ENCODE measurements at places on chromosomes 16 and 17.
A peak's percentile ranks its signal among the peaks of the same experiment; 100 is the strongest.

DNA sequence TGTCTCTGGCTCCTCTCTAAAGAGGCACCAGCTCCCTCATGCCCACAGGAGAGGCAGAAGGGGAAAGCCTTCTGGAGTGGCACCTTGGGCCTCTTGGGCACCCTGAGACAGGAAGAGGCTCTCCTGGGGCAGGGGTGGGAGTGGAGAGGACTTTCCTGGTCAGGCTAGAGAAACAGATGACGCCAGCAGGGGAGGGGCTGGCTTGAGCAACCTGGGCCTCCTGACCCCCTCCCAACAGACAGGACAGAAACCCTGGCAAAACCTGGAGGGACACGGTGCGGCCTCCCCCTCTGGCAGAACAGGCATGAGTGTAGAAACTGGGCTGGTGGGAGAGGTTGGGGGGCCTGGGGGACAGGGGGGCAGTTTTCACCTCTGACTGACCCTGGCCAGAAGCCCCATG lies 6.1 kb downstream of the SMIM5 start:
- no peak for DNase-seq

DNA sequence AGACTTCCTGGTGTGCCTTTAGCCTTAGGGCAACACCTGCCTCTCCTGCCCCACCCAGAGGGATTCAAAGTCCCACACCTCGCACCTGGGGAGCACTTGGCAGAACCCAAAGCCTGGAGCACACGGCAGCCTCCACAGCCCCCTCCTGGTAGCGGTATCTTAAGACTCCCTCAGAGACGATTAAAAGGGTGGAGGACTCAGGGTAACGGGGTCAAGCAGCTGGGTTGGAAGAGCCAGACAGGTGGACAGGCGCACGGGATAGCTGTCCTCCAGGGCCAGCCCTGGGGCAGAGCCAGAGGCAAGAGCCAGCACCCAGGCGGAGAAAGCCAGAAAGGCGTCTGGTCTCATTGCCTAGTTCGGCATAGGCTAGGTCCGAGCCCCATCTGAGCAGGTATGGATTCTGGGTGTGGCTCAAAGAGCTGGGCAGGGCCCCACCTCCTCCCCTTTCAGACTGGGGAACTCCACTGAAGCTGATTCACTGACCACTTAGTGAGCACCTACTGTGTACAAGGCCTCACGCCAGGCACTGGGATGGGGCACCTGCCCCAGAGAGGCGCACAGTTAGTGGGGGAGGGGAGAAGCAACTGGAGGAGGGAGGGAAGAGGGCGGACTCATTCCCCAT lies 55.0 kb upstream of the MEAK7 start:
- no peak for DNase-seq

DNA sequence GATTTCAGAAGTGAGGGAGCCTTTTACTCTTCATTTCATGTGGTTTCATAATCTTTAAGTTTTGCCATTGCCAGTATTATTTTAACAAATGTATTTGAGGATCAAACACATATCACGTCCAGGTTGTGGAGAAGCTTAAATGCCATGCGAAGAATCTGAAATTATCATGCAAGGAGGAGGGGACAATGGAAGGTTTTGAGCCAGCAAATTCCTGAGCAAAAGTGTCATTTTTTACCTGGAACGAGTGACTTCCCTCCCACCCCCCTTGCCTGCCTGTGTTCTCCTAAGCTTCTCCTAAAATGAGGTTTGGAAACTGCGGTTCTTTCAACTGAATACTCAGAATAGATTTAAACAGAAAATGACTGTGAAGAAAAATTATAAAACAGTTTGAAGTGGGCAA lies 77.6 kb downstream of the C16orf95 start:
- DNase-seq = no peak

- no peak for DNase-seq
These were observed 90.5 kb downstream of the CA4 start for GRCh38 chr17:60240290-60240689.

DNA sequence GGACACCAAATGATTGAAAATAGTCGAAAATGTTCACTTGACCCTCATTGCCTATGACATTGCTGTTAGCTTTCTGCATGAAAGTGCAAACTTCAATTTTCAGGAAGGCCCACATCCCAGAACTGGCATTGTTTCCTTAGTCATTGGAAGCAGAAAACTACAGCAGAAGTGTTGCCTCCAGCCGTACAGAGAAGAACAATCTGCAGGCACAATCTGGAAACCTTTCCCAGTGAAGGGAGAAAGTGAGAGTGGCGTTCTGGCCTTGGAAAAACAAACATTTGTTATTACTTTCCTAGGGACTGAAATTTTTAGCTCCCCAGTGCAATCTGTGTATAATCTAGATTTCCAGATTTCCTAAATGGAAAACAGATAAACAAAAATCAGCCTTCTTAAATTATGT lies 529.5 kb upstream of the RBFOX1 start:
- DNase-seq = no peak

DNA sequence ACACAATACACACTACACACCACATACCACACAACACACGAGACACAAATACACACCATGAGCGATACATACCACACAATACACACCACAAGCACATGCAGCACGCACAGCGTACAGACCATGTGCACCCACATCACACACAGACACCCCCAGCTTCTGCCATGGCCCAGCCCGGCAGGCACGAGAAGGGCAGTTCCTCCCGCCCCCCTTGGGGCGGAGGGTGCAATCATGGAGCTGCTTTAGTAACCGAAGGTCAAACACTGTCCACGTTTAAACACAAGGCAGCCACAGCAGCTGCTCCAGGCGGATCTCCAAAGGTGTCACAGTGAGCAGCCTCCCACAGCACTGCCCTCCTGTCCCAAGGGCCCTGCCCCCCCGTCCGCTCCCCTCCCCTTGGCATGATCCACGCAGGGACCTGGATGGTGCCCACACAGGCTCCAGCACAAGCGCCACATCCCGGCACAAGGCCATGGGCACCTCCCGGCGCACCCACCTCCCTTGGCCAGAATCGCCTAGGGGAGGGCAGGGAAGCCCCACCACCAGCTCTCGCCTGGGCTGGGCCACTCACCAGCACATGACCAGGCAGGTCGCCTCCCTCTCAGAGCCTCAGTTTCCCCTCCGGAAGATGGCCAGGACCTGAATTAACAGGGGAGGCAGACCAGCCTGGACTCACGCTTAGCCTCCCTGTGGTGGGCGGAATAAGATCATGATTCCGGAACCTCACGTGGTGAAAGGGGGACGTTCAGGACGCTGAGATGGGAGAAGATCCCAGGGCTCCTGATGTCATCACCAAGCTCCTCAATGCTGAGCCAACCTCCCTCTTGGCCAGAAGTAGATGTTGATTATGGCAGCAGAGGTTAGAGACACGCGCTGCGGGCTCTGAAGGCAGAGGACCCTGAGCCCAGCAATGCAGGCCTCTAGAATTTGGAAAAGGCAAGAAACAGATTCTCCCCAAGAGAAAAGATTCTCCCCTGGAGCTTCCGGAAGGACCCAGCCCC lies 32.6 kb upstream of the ZNF469 start:
- DNase-seq = no peak

GRCh38 chr16:12236589-12236988 lies 260.1 kb downstream of the SNX29 start:
- no peak for DNase-seq

DNA sequence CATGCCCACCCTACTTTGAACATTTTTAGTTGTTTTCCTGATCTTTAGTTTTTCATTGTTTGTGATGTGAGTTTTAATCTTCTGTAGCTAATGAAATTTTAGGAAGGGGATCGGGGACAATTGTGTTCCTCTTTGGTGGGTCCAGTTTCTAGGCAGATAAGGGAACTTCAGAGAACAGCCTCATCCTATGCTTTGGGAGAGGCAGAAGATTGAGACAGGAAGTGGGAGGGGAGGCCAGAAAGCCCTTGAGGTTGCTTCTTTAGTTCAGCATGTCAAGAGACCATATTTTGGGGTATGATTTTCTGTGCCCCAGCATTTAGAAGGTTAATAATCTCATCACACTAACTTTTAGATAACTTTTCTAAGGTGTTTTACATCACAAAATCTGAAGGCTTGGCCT lies 191.0 kb downstream of the TANC2 start:
- DNase-seq = no peak

DNA sequence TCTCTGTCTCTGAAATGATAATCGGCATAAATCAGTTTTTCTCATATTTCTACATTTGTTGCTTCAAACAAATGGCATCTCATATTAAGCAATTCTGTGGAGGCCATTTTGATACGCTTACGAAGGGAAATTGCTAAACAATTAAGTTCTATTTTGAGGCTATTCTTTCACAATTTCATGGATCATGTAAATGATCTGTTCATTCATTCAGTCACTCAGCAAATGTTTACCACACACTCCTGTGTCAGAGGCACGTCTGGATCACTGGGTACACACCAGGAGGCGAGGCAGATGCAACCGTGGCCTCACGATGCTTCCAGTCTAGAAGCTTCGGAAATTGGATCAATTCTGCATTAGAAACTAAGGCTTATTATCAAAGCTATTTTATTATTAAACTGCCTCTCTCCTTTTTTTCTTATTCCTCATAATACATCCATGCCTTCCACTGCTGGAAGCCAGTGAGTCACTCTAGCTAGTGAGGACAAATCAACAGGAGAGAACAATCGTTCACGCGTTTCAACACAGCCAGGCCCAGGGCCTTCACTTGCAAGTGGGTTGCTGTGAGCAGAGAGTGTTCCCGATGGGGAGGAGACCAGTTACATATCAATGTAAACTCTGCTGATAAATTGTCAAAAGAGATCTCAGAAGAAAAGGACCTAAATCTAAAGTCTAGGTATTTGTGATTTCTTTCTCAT lies 11.3 kb upstream of the SLC39A11 start:
- DNase-seq = no peak

DNA sequence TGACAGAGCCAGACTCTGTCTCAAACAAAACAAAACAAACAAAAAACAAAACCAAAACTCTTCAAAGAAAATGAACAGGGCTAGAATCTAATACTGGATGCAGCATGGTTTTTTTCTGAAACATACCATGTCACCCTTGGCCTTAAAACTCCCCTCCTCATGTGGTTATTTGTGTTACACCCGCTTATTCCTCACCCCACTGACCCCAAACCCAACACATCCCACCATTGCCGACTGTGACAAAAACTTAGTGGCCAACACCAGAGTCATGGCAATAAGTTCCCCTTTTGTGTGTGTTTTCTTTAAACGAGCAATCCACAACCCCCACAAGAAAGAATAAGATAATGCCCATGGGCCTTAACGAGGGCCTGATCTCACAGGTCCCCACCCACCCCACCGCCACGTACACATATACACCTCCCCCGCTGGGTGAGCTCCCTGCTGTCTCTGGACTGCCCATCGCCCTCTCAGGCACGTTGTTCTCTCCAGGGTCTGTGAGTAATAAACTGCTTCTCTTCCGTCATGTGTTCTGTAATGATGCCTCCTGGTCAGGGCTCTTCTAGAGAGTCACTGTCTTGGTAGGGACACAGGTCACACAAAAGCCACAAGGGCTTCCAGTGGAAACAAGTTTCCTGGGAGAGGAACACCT lies 16.8 kb upstream of the ENGASE start:
- DNase-seq = no peak

DNA sequence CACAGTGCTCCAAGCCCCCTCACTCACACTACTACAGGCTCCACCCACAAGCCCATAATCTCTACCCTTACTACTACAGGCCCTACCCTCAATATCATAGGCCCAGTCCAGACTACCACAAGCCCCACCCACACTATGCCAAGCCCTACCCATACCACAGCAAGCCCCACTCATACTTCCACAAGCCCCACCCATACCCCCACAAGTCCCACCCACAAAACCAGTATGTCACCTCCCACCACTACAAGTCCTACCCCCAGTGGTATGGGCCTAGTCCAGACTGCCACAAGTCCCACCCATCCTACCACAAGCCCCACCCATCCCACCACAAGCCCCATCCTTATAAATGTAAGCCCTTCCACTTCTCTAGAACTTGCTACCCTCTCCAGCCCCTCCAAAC lies 13.8 kb downstream of the RIPOR1 start:
- DNase-seq = no peak

DNA sequence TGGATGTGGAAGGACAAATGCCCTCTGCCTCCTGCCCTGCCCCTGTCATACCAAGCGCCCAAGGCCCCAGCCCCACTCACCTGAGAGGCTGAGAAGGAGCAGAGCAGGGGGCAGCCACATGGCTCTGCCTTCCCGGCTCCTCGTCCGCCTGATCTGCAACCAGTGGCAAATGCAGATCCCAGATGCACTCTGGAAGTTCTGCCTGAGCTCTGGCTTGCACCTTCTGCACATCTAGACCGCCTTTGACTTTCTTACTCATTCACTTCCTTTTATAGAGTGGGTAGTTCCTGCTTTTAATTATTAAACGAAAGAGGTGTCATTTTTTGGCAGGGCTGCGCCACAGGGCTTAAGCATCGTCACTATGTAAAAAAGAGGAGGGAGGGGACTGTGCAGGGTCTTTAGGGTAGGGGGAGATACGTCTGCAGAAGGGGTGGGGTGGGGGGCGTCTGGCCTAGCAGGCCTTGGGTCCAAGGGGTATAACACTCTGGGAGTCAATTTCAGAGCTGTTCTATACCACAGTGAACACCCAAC lies at the start of gene CD300LB:
Gene CD300LB (minus strand): TSS at position 245 of the 531 bp plus-strand sequence. CDS start 125 bp downstream, at position 120.
- DNase-seq = no peak

GRCh38 chr17:53630638-53631037 lies 192.1 kb upstream of the KIF2B start:
- no peak for DNase-seq

DNA sequence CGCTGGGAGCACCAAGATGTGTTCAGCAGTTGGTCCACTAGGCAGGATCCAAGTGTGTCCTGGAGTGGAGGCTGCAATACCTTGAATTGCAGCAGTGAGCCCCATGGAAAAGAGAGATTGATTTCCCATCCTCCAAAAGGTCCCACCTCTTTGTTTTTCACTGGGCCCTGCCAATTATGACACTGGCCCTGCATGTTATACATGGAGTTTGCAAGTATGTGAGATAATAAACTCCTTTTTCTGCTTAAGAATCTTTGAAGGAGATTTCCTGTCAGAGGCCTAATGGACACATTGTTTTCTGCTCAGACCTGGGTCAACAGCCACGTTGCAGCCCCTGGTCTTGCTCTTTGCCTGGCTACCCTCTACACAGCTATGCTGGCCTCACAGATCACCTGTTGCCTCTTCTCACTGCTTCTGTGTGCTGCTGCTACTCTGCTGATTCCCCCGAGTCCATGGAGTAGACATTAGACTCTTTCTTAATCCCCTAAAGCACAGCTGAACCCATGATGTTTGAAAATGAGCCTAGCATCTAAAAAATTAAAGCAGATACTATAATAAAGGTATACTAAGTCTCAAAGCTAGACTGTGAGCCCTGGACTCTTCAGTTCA lies 341.9 kb upstream of the CDH11 start:
- no peak for DNase-seq

GRCh38 chr17:77257596-77258458 lies 117.1 kb downstream of the SEC14L1 start:
- no peak for DNase-seq

- DNase-seq = no peak
These were observed 1.4 kb downstream of the COTL1 start for GRCh38 chr16:84616515-84616914.

DNA sequence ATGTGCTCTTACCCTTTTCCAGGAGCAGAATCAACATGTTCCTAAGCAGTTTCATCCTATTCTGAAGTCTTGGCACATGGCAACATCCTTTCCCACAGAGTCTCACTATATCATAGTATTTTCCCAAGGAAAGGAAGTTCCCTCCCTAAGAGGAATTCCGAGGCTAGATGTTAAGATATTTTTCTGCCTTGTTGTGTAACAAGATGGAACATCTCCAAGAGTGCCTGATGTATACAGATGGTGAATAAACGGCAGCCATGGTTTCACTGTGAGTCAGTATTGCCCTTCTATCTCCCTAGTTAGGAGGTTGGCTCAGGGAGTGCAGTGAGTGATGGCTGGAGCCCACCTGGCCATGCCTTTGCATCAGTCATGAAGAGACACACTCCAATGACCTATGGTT lies 48.2 kb downstream of the SPACA3 start:
- DNase-seq = peak; percentile 24
